ENCODE measurements at places on chromosomes 11 and 22. TPM values are rescaled to one million over a fixed set of nuclear protein-coding genes. Genes with fewer than 3 reads are reported as not detected.
A peak's percentile ranks its signal among the peaks of the same experiment; 100 is the strongest.

- no peak overlapping the region for H3K27ac ChIP-seq
- peak; percentile 24 for DNase-seq
- no peak overlapping the region for H3K4me3 ChIP-seq
- peaks cover 10% of the 10 kb centered on the region for H3K4me1 ChIP-seq
- H3K27me3 ChIP-seq, result no peaks in the 10 kb centered on the region
Observed at GRCh38 chr11:134126217-134126822, 57.4 kb downstream of the JAM3 start.

- no peak for DNase-seq
- H3K4me3 ChIP-seq, result no peak overlapping the region
- no peaks in the 10 kb centered on the region for H3K36me3 ChIP-seq
Observed at GRCh38 chr11:96580476-96581040, 190.7 kb downstream of the JRKL start.

GRCh38 chr11:18295316-18295715, 26.6 kb downstream of the HPS5 start:
- H3K27ac ChIP-seq, result no peak overlapping the region
- H3K36me3 ChIP-seq, result peaks cover 84% of the 10 kb centered on the region
- no peak overlapping the region for H3K4me3 ChIP-seq
- no peaks in the 10 kb centered on the region for H3K27me3 ChIP-seq
- no peak for DNase-seq
- no peaks in the 10 kb centered on the region for H3K4me1 ChIP-seq

- peak overlapping the region; percentile 46 for H3K27ac ChIP-seq
- H3K4me1 ChIP-seq, result peaks cover 7% of the 10 kb centered on the region
Observed at GRCh38 chr11:28383456-28383855, 275.3 kb downstream of the METTL15 start.

- no peak overlapping the region for H3K27ac ChIP-seq
- no peak overlapping the region for H3K4me3 ChIP-seq
- DNase-seq, result no peak
- no peaks in the 10 kb centered on the region for H3K4me1 ChIP-seq
- no peaks in the 10 kb centered on the region for H3K36me3 ChIP-seq
Observed at GRCh38 chr11:21257461-21257860, 588.1 kb downstream of the NELL1 start.

GRCh38 chr11:64723907-64724862, 1.2 kb upstream of the NRXN2 start:
- H3K27me3 ChIP-seq, result no peaks in the 10 kb centered on the region
- no peak overlapping the region for H3K4me3 ChIP-seq
- H3K4me1 ChIP-seq, result no peaks in the 10 kb centered on the region
- no peaks in the 10 kb centered on the region for H3K36me3 ChIP-seq

Gene CPT1B
- total RNA-seq, result 17.1 TPM

Gene NECTIN1
- total RNA-seq, result 61.1 TPM

Gene ASPHD2
- 4.0 TPM for total RNA-seq

Gene OR10G7
- total RNA-seq, result not detected

Gene MUC5AC
- not detected for total RNA-seq

Gene ARVCF
- total RNA-seq, result 4.2 TPM

Gene THY1
- total RNA-seq, result 2.5 TPM

Gene TMPRSS4
- not detected for total RNA-seq
